ENCODE measurements at places on chromosomes 7 and 10. TPM values are rescaled to one million over a fixed set of nuclear protein-coding genes. Genes with fewer than 3 reads are reported as not detected.

Gene TMEM140
- total RNA-seq = 2.2 TPM

Gene IFIT1B
- not detected for total RNA-seq

Gene IFIT1
- total RNA-seq = 1.8 TPM

Gene EPHB6
- total RNA-seq = 0.82 TPM

Gene GBX1
- total RNA-seq = not detected

Gene ZKSCAN1
- total RNA-seq = 11.5 TPM

Gene HDAC9
- total RNA-seq = 63.3 TPM

Gene STRA8
- not detected for total RNA-seq

Gene MLXIPL
- total RNA-seq = not detected

Gene CYP26C1
- total RNA-seq = not detected

Gene HYAL4
- not detected for total RNA-seq

Gene GPR141
- total RNA-seq = not detected

GRCh38 chr10:44395902-44396670, 11.2 kb upstream of the CXCL12 start:
- no peak for DNase-seq

DNA sequence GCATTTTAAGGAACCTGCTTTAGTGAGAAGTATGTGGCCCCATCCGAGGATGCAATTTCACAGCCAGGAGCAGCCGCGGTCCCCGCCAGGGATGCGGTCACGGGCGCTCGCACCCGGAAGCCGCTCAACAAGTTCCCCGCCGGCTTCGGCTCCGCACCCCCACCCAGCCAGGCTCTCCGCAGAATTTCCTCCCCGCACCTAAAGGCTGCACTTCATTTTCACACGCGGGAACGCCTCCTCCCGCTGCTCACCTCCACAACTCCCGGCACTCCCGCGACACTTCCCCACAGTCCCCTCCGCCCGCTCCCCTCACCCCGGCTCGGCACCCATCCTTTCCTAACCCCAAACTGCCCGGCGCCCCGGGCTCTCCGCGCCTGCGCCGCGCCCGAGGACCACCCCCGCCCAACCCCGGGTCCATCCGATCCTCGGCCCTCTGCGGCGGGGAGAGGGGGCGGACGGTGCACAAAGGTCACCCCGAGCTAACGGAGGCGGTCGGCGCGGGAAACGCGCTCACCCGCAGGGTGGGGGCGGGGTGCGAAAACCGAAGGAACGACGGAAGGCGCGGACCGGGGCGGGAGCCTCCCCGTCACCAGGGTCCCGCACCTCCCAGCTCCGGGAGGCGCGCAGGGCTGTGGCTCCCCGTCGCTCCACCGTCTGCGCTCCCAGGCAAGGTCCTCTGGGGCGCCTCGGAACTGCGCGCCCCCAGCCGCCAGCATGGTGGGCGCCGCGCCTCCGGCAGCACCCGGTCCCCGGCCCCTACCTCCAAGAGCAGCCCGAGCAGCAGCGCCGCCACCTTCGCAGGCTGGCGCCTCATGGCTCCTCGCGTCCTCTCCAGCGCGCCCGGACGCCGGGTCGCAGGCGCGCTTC, 558 bp downstream of the VOPP1 start:
- peak; percentile 61 for DNase-seq

GRCh38 chr7:25985196-25985595, 166.8 kb upstream of the NFE2L3 start:
- no peak for DNase-seq

GRCh38 chr7:73850781-73851207, 8.5 kb upstream of the METTL27 start:
- DNase-seq = peak; percentile 93

DNA sequence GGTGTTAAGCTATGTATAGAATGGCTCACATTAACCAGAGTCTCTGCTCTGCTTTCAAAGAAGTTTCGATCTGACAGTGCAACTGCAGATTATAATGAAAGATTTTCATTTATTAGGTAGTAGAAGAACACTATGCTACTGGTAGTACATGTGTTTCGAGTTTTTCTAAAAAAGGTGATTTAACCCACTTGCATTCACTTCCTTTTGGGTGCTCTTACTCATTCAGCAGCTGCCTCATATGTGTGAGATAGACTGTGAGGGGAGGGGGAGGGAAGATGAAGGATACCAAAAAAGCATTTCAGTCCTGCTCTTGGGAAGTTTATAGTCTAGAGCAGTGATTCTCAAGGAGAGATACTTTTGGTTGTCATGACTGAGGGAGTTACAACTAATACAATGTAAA, 20.4 kb downstream of the PLEKHA8 start:
- no peak for DNase-seq

DNA sequence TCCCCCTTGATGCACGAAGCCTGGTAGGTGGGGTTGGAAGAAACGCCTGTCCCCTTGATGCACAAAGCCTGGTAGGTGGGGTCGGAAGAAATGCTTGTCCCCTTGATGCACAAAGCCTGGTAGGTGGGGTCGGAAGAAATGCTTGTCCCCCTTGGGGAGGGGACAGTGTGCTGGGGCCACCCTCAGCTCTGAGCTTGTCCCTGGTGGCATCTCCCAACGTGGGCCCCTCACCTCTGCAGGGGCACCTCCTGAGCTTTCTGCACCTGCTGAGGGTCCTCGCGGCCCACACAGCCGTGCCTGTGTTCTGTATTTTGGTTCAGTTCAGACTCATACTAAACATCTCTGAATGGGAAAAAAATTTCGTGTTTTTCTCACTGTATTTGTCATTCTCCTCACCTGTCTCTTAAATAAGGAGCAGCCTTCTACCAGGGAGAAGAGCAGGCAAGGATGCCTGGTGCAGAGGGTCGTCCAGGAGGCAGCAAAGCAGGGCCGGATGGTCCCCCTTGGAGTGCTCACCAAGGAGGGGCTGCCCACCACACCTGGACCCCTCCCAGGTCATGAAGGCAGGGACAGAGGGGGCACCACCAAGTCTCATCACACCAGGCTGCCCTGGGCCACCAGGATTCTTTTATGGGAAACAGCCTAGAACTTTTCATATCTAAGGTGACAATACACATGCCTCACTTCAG, 24.7 kb downstream of the VIPR2 start:
- DNase-seq = no peak

- DNase-seq = no peak
Observed at GRCh38 chr7:27245124-27245797, 2.7 kb downstream of the EVX1 start.

DNA sequence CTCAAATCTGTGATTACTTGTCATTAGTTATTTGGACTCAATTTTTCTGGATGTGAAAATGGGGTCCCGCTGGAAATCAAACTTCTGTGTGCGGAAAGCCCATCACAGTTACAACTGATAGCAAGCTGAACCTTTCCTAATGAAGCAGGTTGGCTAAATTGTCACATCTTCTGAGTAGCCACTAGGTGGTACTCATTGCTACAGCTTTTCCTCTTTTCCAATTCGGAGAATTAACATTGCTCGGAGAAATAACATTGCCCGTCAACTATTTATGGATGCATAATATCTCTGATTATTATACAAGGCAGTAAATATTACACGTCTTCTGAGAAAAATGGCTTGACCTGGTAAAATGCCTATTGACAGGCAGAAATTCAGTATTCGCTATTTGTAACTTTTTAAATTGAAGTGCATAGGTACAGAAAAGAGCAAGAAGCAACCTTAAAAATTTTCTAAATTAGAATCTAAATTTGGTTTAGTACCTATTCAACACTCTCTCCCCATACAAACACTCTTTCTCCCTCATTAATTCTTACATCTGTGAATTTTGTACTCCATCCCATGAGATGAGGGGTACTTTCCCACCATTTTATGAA, 17.3 kb upstream of the BLOC1S2 start:
- DNase-seq = no peak

DNA sequence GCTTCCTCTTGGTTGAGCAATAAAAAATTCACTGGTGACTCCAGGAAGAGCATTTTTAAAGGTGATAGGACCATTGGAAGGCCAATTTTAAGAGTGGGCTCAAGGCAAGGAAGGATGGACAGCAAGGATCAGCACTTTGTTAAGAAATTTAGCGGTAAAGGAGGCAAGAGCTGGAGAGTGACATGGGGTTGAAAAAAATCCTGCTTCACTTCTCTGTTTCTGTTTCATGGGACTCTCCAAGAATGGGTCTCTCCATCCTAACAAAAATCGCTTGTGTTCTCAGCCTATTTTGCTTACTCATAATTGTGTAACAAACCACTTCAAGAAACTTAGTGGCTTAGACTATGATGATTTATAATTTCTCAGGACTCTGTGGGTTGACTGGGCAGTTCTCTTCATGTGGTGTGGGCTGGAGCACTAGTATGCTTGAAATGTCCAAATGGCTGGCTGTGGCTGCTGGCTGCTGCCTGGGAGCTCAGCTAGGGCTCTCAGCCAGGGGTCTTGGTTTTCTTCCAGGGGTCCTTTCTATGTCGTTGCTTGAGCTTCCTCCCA, 59.8 kb upstream of the ZNRF2 start:
- peak; percentile 36 for DNase-seq

GRCh38 chr7:87204933-87205332, 14.6 kb downstream of the TMEM243 start:
- DNase-seq = no peak

GRCh38 chr10:63670291-63670898, 149.2 kb downstream of the REEP3 start:
- no peak for DNase-seq

DNA sequence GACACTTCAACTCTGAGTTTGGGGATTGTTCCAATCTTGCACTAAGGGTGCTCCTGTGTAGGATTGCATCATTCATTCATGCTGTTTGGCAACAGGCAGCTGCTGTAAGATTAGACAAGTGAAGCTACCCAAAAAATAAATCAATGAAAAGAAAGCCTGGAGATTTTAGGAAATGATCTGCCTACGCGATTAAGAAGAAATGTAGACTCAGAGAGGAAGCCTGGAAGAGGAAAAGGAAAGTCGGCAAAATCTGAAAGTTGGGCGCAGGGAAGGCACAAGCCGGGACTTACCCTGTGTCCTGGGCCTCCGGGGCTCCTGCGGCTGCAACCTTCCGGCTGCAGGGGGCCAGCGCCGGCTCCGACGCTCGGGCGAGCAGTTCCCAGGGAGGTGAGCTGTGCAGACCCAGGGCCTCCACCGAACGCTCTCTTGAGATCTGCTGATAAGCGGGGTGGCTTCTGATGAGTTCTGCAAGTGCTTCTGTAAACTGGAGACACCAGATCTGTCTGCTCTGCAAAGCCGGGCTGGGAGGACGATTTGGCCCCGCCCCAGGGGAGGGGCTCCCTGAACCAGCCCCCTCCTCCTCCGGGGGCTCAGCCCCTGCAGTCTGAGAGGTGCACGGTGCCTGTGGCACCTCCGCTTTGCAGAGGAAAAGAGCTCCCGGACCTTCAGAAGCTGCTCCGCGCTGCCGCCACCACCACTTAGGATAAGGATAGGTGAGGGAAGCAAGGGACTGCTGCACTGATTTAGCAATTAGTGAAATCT, 17.4 kb downstream of the PSPH start:
- DNase-seq = peak; percentile 48

DNA sequence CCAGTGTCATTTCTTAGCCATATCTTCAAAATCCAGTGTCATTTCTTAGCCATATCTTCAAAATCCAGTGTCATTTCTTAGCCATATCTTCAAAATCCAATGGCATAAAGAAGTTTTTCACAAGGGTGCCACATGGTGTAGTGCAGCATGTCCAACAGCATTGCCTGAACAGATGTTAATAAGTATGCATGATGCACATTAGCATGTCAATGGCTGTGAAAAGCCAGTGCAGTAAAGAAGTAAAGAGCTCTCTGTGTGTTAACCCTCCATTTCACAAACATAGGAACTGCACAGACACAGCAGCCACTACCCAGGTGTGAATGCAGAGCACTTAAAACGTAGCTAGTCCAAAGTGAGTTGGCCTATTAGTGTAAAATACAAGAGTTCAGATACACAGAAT, 89.8 kb downstream of the GNAI1 start:
- no peak for DNase-seq

GRCh38 chr7:101163279-101164070, 1.9 kb downstream of the VGF start:
- no peak for DNase-seq

- no peak for DNase-seq
Observed at GRCh38 chr7:127437241-127437640, 44.7 kb upstream of the ZNF800 start.

DNA sequence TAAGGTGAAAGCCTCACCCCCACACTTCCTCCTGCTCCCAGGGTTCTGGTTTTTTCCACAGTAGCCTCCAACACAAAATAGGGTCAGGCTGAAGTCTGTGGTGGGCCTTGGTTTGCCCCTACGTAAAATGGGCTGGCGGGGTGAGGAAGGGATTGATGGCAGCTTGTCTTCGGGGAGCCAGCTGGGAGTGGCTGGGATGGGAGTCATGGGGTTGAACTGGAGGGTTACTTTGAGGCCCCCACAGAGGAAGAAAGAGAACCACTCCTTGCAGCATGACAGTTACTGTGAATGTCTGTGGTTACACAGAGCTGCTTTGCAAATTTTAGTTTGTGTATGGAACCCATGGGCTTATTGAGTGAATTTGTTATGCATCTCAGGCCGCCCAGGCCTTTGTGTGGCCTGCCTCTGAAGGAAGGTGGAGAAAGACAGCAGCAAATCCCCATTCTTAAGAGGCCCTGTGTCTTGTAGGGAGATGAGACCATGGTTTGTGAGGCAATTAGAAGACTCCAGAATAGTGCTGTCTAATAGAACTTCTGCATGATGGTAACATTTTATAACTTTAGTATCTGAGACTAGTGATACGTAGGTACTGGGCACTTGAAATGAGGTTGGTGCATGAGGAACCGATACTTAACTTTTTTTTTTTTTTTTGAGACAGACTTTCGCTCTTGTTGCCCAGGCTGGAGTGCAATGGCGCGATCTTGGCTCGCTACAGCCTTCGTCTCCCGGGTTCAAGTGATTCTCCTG, 8.1 kb downstream of the TRIM8 start:
- no peak for DNase-seq

DNA sequence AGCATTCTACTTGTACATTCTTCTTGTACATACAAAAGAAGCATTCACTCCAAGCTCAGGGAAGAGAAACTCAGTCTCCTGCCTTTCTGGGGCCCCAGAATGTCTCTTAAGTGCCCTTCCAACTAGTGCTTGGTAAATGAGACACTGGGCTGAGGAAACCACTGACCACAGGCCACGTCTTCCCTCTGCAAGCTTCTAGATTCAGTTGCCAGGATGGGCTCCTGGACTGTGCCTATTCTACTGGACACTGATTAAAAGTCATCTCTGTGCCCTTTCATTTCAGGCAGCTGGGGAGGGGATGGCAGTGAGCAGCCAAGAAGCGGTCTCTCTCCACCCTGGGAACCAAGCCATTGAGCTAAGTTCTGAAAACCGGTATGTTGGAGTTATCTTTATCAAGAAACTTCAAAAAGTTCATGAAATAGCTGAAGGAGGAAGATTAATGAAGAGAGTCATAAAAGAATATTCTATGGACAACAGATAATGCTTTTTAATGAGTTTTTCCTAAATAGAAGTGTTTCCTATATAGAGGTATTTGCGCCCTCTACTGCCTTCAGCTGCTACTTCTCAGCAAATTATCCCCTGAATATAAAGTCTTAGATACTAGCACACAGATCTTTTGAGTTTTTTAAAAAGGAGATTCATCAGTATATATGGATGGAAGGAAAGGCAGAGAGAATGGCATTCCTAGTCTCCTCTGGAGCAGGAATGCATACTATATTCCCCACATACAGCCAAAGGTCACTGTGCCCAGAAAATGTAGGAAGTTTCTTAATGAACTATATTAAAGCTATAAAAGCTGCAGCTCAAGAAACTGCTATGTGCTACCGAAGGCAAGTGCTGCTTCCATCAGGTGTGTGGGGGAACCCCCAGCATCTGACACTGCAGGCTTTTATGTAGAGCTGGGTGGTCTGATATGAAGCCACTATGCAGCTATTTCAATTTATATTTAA, 8.4 kb upstream of the IFIT1B start:
- no peak for DNase-seq
